Testis (tissue), 5 donors: ENCODE measurements at places on chromosomes 11 and 22. TPM values are rescaled to one million over a fixed set of nuclear protein-coding genes. Genes with fewer than 3 reads are reported as not detected.

LDHAL6A gene
- total RNA-seq = 4.7 TPM

FTH1 gene
- 1,419 TPM for total RNA-seq

RBM14 gene
- 149 TPM for total RNA-seq

TRIM51 gene
- total RNA-seq = 0.56 TPM

PANX3 gene
- total RNA-seq = not detected

ASCL2 gene
- total RNA-seq = 5.8 TPM

OR51B5 gene
- 1.3 TPM for total RNA-seq

MISFA gene
- 202 TPM for total RNA-seq

STK33 gene
- 36.6 TPM for total RNA-seq

TIGD3 gene
- total RNA-seq = 5.3 TPM

VPS37C gene
- 31.0 TPM for total RNA-seq

MS4A6E gene
- 31.4 TPM for total RNA-seq

SLC29A2 gene
- total RNA-seq = 1.6 TPM

RAB6A gene
- 125 TPM for total RNA-seq

SCGB1A1 gene
- total RNA-seq = not detected

ANO1 gene
- 25.4 TPM for total RNA-seq

HPX gene
- total RNA-seq = 2.7 TPM

KCNA4 gene
- 0.25 TPM for total RNA-seq

PIM3 gene
- total RNA-seq = 68.2 TPM

OR8D4 gene
- total RNA-seq = 11.7 TPM

VWA5A gene
- 26.6 TPM for total RNA-seq

BIRC3 gene
- total RNA-seq = 10.9 TPM

PKNOX2 gene
- total RNA-seq = 7.3 TPM

OR52A1 gene
- total RNA-seq = 0.19 TPM

TSGA10IP gene
- total RNA-seq = 5.5 TPM

CSF2RB gene
- 2.6 TPM for total RNA-seq

NAALADL1 gene
- total RNA-seq = 16.5 TPM

TRIM48 gene
- not detected for total RNA-seq

OR8U1 gene
- not detected for total RNA-seq

SAA4 gene
- not detected for total RNA-seq

RAPSN gene
- total RNA-seq = 0.63 TPM

MAJIN gene
- 34.8 TPM for total RNA-seq

GAL3ST1 gene
- 18.5 TPM for total RNA-seq

OR51B4 gene
- total RNA-seq = 0.74 TPM

CARD10 gene
- 89.8 TPM for total RNA-seq

SEZ6L gene
- 0.71 TPM for total RNA-seq

MMP8 gene
- total RNA-seq = 2.0 TPM

OR8K1 gene
- not detected for total RNA-seq

KCNJ5 gene
- total RNA-seq = 0.55 TPM

CCDC15 gene
- total RNA-seq = 15.1 TPM

GUCY1A2 gene
- total RNA-seq = 4.3 TPM

NRGN gene
- total RNA-seq = 5.5 TPM

AGBL2 gene
- total RNA-seq = 25.8 TPM

GLYATL2 gene
- total RNA-seq = 0.12 TPM

CFAP300 gene
- 15.1 TPM for total RNA-seq
